WERI-Rb-1 (cell line): ENCODE measurements at places on chromosomes 16 and 17.

DNA sequence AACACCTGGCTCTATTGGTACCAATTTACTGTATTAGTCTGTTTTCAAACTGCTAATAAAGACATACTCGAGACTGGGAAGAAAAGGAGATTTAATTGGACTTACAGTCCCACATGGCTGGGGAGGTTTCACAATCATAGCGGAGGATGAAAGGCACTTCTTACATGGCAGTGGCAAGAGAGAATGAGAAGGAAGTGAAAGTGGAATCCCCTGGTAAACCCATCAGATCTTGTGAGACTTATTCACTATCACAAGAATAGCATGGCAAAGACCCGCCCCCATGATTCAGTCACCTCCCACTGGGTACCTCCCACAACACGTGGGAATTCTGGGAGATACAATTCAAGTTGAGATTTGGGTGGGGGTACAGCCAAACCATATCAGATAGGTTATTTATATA is 22.6 kb upstream of the GOSR1 start:
- DNase-seq = no peak

- DNase-seq = no peak
Measured at GRCh38 chr16:27843800-27844199, 219.7 kb downstream of the GSG1L start.

- no peak for DNase-seq
Measured at GRCh38 chr17:62064029-62064790, 868 bp downstream of the MED13 start.

GRCh38 chr17:74118504-74118903 is 85.0 kb upstream of the RPL38 start:
- DNase-seq = peak; percentile 70

GRCh38 chr16:23802776-23803175 is 33.0 kb upstream of the PRKCB start:
- no peak for DNase-seq

DNA sequence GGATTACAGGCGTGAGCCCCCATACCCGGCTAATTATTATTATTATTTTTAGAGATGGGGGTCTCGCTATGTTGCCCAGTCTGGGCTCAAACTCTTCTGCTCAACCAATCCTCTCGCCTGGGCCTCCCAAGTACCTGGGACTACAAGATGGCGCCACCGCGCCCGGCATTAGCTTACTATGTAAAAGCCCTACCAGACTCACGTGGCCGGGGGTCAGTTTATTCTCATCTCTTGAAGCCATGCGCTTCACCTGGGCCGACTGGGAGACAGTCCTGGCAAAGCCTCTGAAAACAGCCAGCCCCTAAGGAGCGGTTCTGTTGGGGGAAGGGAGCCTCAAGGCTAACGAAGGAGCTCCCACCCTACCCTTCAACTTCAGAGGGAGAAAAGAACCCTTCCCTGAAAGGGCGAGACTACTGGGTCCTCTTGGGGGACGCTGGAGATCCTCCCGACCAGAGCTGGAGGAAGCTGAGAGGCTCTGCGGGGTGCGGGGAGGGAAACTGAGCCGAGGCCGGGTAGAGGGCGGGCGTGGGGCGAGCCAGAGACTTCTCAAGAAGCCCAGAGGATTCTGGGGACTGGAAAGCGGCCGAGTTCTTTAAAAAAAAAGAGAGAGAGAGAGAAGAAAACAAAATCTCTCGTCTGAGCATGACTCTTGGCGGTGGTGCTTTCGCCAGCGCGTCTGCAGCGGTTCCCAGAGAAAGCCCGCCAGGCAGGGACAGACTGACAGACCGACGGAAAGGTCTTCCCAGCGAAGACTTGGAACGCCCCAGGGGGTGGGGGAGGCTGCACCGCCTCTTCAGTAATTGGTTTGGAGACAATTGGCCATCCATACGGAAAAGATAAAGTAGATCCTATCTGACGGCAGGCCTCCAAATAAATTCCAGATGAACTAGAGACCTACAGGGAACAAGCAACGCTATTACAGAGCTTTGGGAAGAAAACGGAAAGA is 5.6 kb upstream of the TUBG2 start:
- no peak for DNase-seq

- DNase-seq = no peak
Measured at GRCh38 chr17:78446833-78447232, 68.4 kb downstream of the PGS1 start.

- no peak for DNase-seq
Measured at GRCh38 chr17:43572368-43572980, 26.3 kb upstream of the ETV4 start.

DNA sequence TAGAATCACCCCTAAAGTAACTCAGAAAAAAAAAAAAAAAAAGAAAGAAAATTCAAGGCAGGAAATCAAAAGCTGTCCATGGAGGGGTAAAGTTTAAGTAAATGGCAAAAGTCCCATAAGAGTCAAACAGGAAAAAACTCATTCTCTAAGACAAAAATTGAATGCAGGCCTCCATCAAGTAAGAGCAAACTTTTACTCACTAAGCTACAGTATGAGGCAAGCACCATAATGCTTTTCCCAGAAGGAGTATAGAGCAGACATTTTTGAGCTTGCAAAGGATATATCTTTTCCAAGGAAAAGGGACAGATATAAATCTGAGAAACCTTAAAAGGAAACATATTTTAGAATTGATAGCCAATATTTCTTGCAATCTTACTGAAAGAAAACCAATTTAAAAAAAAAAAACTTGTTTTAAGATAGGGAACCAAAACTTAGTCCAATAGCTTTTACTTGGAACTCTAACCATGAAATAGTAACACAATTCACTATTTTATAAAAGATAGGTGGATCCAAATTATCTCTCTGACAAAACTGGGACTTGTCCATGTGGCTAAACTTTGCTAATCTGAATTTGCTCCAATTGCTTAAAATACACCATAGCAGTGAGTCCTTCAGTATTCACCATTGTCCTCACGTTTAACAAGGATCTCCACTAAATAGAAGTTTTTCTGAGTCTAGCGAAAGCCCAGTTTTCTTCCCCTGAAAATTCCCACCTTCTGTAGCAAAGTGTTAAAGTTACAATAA is 99.8 kb downstream of the CDH11 start:
- no peak for DNase-seq

DNA sequence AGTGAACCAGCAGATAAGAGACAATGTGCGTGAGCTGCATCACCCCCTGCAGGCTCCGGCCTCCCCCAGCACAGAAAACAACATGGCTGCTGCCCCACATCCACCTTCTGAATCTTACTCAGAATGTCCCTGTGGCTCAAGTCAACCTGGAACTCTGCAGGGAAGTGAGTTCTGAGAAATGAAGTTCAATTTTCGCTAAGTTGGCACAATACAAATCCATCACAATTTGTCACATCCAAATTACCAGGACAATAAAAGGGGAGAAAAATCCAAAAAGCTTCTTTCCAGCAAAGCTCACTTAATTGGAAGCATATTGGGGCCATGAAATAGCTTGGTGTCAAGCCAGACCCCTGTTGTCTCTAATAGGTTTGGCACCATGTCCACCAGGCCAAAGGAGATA is 38.1 kb downstream of the CLEC19A start:
- DNase-seq = no peak

DNA sequence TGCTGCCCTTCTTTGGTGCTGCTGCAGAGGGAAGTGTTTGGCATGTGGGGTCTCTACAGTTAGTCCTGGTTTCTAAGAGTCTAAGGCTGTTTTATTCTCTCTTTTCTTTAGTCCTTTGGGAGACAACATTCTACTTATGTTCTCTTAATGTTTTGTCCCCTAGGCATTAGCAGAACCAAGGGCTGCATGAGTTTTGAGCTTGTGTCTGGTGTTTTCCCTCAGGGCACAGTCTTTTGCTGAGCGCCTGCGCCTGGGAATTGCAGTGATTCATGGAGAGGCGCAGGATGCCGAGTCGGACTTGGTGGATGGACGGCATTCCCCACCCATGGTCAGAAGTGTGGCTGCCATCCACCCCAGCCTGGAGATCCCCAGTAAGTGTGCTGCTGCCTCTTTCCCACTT is 41.1 kb upstream of the SLC5A10 start:
- DNase-seq = no peak

DNA sequence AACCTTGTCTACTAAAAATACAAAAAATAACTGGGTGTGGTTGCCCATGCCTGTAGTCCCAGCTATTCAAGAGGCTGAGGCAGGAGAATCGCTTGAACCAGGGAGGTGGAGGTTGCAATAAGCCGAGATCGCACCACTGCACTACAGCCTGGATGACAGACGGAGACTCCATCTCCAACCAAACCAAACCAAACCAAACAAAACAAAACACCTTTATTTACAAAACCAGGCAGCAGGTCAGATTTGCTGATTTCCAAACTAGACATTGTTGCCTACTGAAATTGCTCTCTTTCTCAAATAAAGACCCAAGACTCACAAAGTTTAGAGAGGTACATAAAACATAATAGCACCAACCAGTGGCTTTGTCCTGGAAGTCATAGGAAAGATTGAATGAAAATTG is 5.7 kb upstream of the TMEM238L start:
- no peak for DNase-seq

DNA sequence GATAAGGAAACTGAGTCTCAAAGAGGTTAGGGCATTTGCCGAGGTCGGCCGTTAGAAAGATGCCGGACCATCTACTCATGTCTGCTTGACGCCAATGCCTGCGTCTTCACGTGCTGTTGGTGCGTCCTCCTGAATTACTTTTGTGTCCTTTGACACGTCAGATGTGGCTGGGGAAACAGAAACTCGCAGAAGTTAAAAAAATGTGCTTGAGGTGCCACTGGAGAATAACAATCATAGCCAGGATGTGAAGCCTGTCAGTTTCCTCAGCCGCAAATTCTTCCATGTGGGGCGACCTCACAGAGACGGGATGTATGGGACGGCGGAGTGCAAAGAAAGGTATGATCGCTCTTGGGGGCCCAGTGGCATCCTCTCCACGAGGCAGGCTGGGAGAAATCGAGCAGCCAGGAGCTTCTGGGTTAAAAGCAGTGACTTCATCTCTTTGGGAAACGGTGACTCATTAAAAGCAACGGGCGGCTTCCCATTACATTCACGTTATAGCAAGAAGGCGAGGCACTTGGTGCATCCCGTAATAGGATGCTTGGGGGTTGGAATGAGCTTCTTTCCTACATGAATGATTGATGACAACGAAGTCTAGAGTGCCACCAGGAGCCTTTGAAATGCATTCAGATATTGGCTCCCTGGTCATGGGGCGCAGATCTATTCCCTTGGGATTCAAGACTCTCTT is 67.8 kb downstream of the BMERB1 start:
- no peak for DNase-seq

- peak; percentile 96 for DNase-seq
Measured at GRCh38 chr17:29591737-29592608, 959 bp upstream of the ANKRD13B start.

GRCh38 chr17:42288803-42289610 is 709 bp downstream of the STAT5A start:
- peak; percentile 7 for DNase-seq

- DNase-seq = no peak
Measured at GRCh38 chr17:56222255-56222654, 69.0 kb downstream of the ANKFN1 start.

DNA sequence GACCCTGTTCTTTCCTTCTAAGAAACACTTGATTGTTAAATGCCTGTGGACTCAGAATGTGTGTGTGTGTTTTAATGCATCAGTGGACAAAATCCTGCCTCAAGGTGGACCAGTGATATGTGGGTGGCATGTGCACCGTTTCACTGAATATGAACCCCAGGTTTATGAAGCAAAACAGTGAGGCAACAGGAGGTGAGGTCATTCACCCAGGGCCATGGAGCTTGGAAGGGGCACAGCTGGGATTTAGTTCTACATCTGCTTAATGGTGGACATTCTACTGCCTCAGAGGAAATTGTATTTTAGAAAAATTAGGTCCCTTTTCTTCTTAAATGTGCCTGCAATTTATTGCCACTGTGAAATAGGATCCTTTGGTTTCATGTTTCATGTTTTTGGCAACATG is 549.5 kb upstream of the EEF2KMT start:
- no peak for DNase-seq

- DNase-seq = no peak
Measured at GRCh38 chr17:80822021-80822699, 169.5 kb upstream of the CHMP6 start.

GRCh38 chr17:45584092-45585036 is 93.8 kb upstream of the PLEKHM1 start:
- peak; percentile 84 for DNase-seq

DNA sequence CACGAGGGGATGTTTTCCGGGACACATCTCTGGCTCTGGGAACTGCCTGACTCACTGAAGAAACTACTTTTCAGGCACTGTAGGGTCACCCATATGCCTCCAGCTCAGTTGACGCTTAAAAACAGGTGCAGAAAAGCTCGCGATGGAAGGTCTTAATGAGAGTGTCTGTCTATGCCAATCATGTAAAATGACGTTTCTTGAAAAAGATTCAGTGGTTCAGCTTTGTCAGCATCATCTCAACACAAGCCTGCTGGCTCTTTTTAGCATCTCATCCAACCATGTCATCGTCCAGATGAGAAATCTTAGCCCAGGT is 27.5 kb downstream of the OR1D5 start:
- no peak for DNase-seq

- no peak for DNase-seq
Measured at GRCh38 chr16:66147291-66147690, 219.2 kb upstream of the CDH5 start.

DNA sequence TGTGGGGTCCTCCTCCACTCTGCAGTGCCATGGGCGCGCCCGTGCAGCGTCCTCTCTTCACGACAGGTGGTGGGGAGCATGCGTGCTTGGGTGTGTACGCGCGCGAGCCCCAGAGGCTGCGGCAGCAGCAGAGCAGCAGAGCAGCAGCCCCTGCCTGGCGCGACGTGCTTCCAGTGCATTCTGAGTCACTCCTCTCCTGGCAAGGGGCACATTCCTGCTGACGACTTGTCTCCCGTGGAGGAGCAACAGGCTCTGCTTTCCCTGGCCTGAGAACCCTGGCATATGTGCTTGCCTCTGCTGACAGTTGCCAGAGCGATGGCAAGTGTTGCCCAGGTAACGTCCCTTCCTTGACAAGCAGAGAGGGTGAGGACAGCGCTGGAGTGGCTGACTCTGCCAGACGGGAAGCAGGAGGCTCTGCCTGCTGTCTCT is 133.8 kb upstream of the PLCG2 start:
- DNase-seq = no peak

GRCh38 chr17:69412251-69412671 is 2.2 kb upstream of the MAP2K6 start:
- DNase-seq = no peak

DNA sequence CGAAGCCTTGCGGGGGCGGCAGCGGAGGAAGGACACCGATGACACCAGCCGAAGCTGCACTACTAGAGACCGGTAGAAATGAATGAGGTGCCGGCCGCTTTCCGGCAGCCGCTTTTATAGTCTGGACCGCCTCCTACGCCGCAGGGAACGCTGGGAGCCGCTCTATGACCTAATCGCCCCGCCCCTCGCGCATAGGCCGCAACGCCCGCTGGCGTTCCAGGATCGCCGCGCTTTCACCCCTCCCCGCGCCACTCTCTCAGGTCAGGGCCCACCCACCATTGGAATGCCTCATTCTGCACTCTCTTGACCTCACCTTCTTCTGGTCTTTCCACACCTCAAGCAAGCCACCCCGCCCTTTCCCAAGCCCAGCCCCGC is at the start of gene DDX5:
Gene DDX5 (minus strand): TSS at position 89 of the 375 bp plus-strand sequence. CDS start 170 bp downstream, outside the sequence.
- peak; percentile 99 for DNase-seq

GRCh38 chr17:61023996-61024395 is 346.3 kb downstream of the BCAS3 start:
- DNase-seq = no peak

GRCh38 chr17:77571155-77571981 is 387.1 kb upstream of the TNRC6C start:
- peak; percentile 95 for DNase-seq
